Activated CD4-positive, alpha-beta T cell treated with anti-CD3 and anti-CD28 coated beads, Interleukin-2, amount 50 U/mL, for 4 hours (primary cell): ENCODE measurements at places on chromosomes 2 and 18.

- no peak for DNase-seq
These were observed 165.5 kb downstream of the PHLPP1 start for GRCh38 chr18:62880673-62881364.

- DNase-seq: no peak
These were observed 31.4 kb downstream of the ATF2 start for GRCh38 chr2:175136334-175137215.

DNA sequence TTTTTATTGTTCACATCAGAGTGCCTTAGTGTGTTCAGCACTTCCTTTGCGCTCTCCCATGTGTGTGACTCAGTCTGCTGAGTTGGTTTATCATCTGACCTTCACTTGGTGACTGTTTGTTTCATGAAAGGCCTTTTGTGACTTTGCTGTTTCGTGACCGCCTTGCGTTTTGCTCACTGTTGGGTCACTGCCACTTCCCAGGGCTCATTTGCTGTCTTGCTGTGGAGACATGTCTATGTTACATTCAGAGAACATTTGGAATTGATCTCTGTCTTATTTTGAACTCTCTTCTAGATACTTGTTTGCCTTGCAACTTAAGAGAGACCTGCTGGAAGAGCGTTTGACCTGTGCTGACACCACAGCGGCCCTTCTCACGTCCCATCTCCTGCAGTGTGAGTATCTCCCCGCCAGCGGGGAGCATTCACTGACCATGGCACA lies 54.7 kb downstream of the FARP2 start:
- DNase-seq: no peak

DNA sequence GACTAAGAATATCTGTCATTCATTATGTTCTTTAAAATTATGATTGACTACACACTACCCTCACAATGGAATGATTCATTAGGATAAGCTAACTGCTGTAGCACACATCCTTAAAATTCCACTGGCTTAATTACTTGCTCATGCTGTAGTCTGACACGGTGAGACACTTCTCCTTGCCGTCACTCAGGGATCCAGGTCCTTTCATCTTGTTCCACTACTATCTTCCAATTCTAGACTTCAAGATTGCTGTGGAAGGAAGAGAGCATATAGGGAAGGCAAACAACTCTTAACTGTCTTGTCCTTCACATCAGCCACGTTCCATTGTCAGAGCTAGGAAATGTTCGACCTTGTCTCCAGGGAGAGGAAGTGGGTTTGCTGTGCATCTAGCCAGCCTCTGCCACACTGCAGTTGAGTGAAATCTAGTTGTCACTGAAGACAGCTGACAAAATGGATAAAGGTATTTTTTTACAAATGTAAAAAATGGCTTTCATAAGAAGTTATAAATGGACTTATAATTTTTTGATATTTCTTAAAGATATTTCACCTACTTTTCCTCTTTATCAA lies 30.1 kb downstream of the GREB1L start:
- no peak for DNase-seq

- no peak for DNase-seq
These were observed 243.2 kb upstream of the BOD1L2 start for GRCh38 chr18:56903686-56904085.
